Ammon's horn (tissue), 1 donor: ENCODE measurements at places on chromosomes 1 and 21.

GRCh38 chr21:41900401-41900800, 21.3 kb upstream of the PRDM15 start:
- no peak for DNase-seq

DNA sequence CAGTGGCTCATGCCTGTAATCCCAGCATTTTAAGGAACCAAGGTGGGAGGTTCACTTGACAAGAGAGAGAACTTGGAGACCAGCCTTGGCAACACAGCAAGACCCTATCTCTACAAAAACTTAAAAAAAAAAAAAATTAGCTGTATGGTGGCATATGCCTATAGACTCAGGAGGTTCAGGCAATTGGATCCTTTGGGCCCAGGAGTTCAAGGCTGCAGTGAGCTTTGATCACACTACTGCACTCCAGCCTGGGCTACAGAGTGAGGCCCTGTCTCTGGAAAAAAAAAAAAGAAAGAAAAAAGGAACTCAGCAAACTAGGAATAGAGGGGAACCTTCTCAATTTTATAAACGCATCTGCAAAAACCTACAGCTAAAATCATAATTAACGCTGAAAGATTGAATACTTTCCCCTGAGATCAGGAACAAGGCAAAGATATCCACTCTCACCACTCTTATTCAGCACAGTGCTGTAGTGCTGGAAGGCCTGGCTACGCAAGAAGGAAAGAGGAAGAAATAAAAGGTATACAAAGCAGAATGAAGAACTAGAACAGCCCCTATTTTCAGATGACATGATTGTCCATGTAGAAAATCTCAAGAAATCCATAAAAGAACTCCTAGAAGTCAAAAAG, 21.6 kb downstream of the HSF2BP start:
- DNase-seq, result no peak

DNA sequence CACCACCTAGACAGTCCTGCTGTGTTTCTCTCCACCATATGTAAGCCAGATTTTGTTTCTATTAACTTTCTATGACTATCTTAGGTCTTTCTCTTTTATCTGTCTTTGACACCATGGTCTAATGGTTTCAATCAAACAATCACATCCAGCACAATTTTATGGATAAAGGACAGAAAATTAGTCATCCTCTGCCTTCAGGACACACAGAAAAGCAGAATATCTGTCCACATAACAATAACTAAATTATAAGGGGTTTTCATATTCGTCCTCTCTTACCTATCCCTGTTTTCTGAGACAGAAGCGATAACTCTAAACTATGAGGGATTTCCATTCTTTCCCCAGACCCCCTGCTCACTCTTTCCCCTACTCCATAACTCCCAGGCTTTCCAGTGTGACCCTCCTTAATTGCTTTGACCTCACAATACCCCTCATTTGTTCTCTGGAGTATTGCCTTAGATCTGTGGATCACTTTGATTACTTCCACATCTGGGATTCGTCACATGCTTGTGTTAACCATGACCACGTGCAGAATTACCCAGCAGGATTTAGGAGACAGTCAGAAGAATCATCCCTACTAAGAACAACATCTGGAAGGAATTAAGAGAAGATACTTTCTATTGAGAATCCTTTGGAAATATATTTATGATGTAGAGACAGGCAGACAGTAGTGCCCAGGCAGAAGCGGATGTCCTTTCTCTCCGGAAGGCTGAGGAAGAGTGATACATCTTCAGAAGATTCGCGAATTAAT, 108.2 kb upstream of the GREM2 start:
- DNase-seq, result no peak

GRCh38 chr1:22697980-22698379, 12.7 kb upstream of the EPHB2 start:
- no peak for DNase-seq

GRCh38 chr1:212622467-212622866, 13.9 kb downstream of the ATF3 start:
- no peak for DNase-seq

GRCh38 chr1:231354330-231355020, 16.4 kb downstream of the SPRTN start:
- no peak for DNase-seq

GRCh38 chr1:33343539-33343938, 22.6 kb upstream of the A3GALT2 start:
- no peak for DNase-seq

GRCh38 chr1:230176871-230177411, 109.9 kb downstream of the GALNT2 start:
- DNase-seq, result peak; percentile 86
